Neural cell (in vitro differentiated cells): ENCODE measurements at places on chromosomes 2 and 18. TPM values are rescaled to one million over a fixed set of nuclear protein-coding genes. Genes with fewer than 3 reads are reported as not detected.

Gene MAP3K19
- not detected in 2 replicates for polyA plus RNA-seq

Gene CROCC2
- polyA plus RNA-seq = 0.09 TPM in 1 of 2 replicates, not detected in the other

Gene UCN
- polyA plus RNA-seq = 3.1 and 9.0 TPM in 2 replicates

Gene XIRP2
- polyA plus RNA-seq = not detected in 2 replicates

Gene DYSF
- polyA plus RNA-seq = 0.04 TPM in 1 of 2 replicates, not detected in the other

Gene CD207
- not detected in 2 replicates for polyA plus RNA-seq

Gene NRBP1
- 115 and 161 TPM in 2 replicates for polyA plus RNA-seq

Gene SKA1
- polyA plus RNA-seq = 0.94 and 0.97 TPM in 2 replicates

Gene UGT1A1
- not detected in 2 replicates for polyA plus RNA-seq

Gene ALPP
- not detected in 2 replicates for polyA plus RNA-seq
